ENCODE measurements at places on chromosomes 6 and 20.
A peak's percentile ranks its signal among the peaks of the same experiment; 100 is the strongest.

- DNase-seq = no peak
Measured at GRCh38 chr6:43773980-43774775, 4.2 kb downstream of the VEGFA start.

DNA sequence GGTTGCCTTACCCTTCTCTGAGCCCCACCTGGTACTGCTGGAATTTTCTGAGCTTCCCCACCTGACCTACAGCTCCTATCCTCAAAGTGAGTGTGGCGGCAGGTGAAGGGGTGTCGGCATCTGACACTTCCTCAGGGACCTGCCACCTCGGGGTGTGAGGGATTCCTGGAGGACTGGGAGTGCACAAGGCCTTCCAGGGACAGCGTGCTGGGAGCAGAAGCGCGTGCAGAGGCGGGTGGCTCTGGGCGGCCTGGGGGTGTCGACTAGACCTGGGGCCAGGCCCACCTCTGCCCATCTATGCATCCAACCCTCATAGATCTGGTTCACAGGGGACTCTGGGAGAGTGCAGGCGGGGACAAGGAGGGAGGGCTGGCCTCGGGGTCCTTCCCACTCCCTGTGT, 7.8 kb downstream of the DLGAP4 start:
- no peak for DNase-seq

DNA sequence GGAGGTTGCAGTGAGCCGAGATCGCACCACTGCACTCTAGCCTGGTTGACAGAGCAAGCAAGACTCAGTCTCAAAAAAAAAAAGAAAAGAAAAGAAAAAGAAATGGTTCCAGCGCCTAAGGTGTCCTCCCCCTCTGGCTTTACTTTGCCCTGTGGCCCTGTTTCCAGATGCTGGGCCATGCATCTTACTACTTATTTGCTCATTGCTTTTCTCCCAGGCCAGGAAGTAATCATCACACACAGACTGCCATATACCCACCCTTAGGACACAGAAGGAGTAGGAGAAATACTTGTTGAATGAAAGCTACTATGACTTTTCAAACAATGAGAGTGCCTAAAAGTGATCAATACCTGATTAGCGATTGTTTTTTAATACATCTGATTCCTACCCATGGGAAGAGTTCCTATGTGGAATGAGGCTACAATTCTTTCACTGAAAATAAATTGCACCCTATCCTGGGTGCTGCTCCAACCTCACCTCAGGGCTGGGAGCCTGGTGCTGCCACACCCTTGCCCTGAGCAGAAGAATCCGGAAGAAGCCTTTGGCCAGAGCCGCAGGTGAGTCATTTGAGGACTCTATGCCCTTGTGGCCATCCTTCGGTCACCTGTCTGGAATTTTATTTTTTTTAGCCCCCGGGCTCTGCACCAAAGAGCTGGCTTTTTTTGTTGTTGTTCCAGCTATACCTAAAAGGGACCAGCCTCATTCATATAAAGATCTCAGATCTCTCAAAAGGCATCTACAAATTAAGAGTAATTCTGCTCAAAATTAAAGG, 22.7 kb upstream of the TFAP2C start:
- DNase-seq = no peak

GRCh38 chr20:57243480-57244220, 22.8 kb downstream of the BMP7 start:
- no peak for DNase-seq

GRCh38 chr6:158122048-158122447, 46.0 kb downstream of the SERAC1 start:
- DNase-seq = no peak

DNA sequence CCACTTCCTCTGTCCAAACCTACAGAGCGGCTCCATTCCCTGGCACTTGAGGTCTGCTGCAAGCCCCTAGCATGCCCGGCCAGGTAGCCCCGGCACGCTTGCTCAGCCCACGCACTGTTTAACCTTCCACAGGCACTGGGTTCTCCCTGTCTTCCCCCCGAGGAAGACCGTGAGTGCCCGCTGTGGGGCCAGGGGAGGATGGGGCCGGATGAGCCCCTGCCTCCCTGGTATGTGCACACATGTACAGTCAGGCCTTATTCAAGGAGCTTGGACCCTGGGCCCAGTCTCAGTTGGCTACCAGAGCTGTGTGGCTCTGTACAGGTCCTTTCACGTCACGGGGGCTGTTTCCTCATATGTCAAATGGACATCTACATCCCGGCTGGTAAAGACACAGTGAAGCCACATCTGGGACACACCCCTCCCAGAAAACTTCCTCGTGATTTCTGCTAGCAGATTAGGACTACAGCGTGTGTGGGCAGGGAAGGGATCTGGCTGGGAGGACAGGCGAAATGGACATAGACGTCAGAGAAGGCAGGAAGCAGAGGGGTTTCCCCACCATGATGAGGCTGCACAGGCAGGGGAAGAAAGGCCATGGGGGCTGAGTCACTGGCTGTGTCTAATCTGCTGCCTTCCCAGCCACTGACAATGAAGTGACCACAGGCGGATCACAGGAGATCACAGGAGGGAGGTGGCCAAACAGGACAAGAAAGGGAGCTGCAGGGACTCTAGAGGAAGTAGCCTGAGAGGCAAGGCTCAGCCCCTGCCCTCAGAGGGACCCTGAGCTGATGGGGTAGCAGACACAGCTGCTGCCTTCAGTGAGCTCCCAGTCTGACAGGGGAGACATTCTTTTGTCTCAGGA, 62.9 kb downstream of the MRPL14 start:
- DNase-seq = no peak

DNA sequence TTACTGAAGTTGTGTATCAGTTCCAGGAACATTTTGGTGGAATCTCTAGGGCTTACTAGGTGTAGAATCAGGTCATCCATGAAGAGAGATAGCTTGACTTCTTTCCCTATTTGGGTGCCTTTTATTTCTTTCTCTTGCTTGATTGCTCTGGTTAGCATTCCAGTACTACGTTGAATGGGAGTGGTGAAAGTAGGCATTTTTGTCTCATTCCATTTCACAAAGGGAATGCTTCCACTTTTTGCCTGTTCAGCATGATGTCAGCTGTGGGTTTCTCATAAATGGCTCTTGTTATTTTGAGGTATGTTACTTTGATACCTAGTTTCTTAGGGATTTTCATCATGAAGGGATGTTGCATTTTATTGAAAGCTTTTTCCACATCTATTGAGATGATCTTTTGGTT, 195.3 kb downstream of the MOXD1 start:
- no peak for DNase-seq

- no peak for DNase-seq
Measured at GRCh38 chr6:22833191-22833590, 263.8 kb downstream of the HDGFL1 start.

DNA sequence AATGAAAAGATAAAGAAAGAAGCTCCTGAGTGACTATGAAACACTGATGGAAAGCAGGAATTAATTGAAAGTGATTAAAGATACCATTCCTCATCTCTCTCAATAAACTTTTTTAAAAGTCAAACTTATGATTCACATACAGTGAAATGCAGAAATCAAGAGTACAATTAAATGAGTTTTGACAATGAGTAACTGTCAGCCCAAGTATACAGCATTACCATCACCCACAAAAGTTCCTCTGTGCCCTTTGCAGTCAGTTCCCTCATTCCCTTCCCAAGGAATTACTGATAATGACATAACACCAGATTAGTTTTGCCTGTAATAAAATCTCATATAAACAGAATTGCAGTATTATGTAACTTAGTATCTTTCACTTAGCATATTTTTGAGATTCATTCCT, 44.5 kb downstream of the ATG5 start:
- no peak for DNase-seq

GRCh38 chr6:53794137-53794719, 577 bp upstream of the LRRC1 start:
- peak; percentile 39 for DNase-seq

DNA sequence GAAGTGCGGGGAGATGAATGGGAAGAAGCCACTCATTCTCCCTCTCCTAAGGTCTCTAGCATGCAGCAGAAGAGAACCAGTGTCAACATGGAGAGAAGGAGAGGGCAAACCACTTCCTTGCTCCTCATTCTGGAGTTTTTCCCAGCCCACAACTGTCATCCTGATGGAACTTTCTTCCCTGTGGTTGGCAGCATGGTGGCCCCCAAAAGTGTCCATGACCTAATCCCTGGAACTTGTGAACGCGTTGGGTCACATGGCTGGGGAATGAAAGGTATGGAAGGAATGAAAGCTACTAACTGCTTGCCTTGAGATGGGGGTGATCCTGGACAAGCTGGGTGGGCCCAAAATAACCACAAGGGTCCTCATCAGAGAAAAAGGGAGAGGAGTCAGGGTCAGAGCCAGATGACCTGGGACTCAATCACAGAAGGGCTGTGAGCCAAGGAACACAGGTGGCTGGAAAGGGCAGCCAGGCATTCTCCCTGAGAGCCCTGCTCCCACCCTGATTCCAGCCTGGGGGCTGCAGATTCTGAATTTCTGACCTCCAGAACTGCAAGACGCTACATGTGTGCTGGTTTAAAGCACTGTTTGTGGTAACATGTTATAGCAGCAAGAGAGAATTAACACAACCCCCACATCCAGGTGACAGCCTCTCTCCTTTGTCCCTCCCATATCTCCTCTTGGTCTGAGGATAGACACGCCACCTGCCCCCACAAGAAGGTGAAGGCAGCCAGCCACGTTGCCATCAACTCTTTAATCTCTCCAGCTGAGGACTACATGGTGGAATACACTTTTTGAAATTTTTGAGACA, 63.2 kb downstream of the PYGB start:
- DNase-seq = no peak

GRCh38 chr20:18739751-18740166, 73.8 kb upstream of the SCP2D1 start:
- DNase-seq = no peak

DNA sequence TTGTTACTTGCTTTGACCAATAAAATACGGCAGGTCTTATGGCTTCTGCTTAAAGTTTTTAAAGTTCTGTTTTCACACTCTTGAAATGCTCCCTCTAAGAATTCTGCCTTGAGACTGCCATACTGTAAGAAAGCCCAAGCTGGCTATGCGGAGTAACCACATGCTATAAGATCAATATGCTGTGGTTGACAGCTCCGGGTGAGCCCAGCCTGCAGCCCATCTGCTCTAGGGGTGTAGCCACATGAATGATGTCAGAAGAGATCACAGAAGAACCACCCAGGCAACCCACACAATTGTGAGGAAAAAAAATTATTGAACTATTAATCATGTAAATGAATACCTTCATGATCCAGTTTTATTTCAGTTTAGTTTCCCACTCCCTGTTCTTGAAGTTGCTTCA, 26.1 kb upstream of the SH3BGRL2 start:
- no peak for DNase-seq

GRCh38 chr6:10385524-10386132, 29.2 kb downstream of the TFAP2A start:
- DNase-seq = no peak

- DNase-seq = no peak
Measured at GRCh38 chr6:40399888-40400457, 187.2 kb downstream of the LRFN2 start.

GRCh38 chr6:147802459-147802858, 294.0 kb downstream of the SAMD5 start:
- DNase-seq = no peak

DNA sequence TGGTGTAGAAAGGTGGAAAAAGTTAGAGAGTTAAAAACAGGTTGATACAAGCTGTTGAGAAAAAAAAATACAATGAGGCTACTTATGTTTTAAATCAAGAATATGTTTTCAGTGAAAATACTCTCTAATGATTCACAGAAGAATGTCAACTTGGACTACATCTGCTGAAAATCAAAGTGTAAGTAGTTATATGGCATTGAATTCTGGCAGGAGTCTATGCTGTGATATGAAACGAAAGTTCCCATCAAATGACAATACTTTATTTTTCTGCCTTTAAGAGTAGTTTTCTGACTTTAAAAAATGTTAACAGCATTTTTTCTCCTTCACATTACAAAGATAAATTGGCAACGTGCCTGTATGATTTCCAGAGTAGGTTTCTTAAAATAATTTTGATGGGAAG, 158.3 kb downstream of the EYA4 start:
- DNase-seq = no peak

DNA sequence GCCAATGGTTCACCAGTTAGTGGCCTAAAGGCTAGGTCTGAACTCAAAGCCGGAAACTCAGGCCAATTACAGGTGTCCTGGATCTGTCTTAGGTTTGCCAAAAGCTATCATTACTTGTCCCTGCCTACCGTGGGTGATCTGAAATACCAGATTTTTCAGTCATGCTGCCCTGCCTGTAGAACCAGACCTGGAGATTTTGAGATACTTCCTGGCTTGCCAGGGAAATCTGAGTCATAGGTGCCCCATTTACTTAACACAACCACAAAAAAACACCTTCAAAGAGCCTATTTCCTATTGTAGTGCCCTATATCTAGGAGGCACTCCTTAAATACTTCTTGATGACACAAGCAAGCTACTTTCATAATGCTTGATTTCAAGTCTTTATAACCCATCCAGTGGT, 13.9 kb upstream of the RANBP9 start:
- DNase-seq = no peak

- no peak for DNase-seq
Measured at GRCh38 chr20:51380401-51381385, 161.8 kb downstream of the NFATC2 start.

GRCh38 chr6:15793826-15794225, 131.0 kb upstream of the DTNBP1 start:
- no peak for DNase-seq

- DNase-seq = no peak
Measured at GRCh38 chr6:137830511-137830911, 36.5 kb upstream of the TNFAIP3 start.

DNA sequence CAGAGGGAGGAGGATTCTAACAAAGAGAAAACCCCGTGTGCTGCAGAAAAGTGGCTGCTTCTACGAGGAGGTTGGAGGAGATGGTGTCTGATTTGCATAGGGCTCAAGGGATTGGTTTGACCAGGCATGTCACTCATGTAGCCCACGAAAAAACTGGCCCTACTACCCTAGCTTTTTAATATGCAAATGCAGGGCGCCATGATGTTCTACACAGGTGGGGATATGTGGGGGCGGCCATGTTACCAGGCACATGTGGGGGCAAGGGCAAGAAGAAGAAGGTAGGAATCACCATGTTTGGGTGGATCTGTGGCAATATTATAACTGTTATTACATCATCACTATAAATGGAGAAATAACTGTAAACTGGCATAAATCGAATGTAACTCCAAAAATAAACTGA, 9.9 kb downstream of the KIAA1755 start:
- no peak for DNase-seq

DNA sequence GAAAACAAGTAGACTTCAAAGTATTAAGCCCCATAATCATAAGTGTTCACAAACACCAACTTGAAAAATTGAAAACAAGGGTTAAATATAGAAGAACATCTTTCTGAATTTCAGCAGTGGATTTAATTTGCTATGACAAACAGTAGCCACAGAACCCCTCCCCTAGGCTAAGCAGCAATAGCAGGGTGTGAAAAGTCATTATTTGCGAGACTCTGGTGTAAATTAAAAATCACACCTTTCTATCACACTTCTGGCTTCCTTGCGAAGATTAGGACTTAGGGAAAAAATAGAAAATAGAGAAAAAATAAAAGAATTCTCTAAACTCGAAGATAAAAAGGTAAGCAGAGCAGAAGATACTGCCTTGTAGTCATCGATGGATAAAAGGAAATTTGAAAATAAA, 6.1 kb downstream of the SAMD3 start:
- no peak for DNase-seq

Measured in activated CD4-positive, alpha-beta T cell treated with anti-CD3 and anti-CD28 coated beads for 1 hour (primary cell).